GM23338 (cell line): ENCODE measurements at places on chromosomes 7 and 10. TPM values are rescaled to one million over a fixed set of nuclear protein-coding genes. Genes with fewer than 3 reads are reported as not detected.

GRCh38 chr7:21401944-21402343 is 25.9 kb upstream of the SP4 start:
- no peak for DNase-seq

DNA sequence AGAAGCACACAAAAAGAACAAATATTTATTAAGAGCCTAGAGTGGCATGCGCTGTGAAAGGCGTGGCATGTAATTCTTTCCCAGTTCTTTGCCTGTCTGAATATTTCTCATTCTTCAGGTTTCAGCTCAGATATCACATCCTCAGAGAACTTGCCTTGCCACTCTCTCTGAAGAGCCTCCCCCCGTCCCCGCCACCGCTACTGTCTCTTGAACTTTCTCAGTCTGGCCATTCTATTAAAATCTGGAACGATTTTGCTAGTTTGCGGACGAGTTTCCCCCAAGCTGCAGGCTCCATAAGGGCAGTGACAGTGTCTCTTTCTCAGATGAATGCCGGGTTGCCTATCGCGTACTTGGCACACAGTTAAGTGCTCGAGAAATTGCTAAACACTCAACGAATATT is 787 bp upstream of the PLEKHA1 start:
- peak; percentile 11 for DNase-seq

GRCh38 chr7:80608336-80608735 is 30.1 kb upstream of the CD36 start:
- DNase-seq, result no peak

GRCh38 chr10:4609251-4609650 is 216.8 kb upstream of the AKR1E2 start:
- DNase-seq, result no peak

- DNase-seq, result no peak
Measured at GRCh38 chr7:152572101-152572500, 103.8 kb downstream of the XRCC2 start.

- no peak for DNase-seq
Measured at GRCh38 chr7:490461-491291, 29.0 kb downstream of the PDGFA start.

GRCh38 chr7:6268907-6269306 is 3.5 kb downstream of the CYTH3 start:
- DNase-seq, result peak; percentile 51

DNA sequence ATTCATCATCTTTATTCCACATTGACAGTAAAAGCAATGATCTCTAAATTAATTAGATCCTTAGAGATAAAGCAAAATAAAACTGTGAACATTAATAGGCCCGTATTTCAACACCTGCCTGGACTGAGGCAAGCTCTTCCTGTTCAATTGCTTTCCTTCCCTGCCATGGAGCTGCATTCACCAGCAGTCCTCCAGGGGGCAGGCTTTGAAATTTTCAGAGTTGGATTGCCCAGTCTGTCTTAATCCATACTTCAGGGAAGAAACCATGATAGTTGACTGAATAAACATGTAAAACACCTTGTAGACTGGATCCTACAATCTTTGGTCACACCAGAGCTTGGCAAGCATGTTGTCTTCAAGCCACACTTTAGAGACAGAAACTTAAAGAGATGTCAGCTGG is 936.6 kb downstream of the NRG3 start:
- DNase-seq, result peak; percentile 65

GRCh38 chr7:92121681-92122080 is 12.6 kb downstream of the CYP51A1 start:
- DNase-seq, result no peak

- no peak for DNase-seq
Measured at GRCh38 chr7:52537051-52537450, 498.4 kb upstream of the POM121L12 start.

DNA sequence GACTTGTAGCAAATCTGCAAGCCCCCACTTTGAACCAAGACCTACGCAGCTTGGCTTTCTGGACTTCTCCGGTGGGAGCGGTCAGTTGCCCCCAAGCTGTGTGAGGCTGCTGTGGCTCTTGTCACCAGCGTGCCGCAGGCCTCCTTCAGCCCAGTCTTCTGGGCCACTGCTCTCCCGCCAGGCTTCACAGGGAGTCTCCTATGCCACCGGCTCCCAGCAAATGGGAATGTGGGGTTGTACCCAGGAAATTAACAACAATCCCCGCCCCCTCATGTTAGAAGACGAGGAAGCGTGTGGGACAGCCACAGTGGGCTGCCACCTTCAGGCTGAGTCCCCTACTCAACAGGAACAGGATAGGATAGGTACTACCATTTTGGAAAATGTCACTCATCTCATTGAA is 4.2 kb downstream of the WDR86 start:
- no peak for DNase-seq

DNA sequence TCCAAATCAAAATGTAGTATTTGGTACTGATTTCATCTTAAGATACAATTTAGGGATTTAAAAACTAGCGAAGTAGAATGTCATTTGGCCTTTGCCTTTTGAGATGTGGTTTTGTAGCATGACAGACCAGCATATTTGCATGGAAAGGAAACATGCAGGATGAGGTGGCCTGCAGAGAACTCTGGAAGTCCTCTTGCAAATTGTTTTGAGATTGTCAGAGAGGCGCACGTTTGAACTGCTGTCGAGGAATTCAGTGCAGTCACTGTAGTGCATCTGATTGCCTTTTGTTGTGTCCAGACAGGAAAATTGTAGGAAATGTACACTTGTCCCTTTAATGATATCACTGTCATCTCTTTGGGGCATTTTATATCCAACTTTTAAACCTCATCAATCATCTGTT is 136.7 kb downstream of the CELF2 start:
- no peak for DNase-seq

DNA sequence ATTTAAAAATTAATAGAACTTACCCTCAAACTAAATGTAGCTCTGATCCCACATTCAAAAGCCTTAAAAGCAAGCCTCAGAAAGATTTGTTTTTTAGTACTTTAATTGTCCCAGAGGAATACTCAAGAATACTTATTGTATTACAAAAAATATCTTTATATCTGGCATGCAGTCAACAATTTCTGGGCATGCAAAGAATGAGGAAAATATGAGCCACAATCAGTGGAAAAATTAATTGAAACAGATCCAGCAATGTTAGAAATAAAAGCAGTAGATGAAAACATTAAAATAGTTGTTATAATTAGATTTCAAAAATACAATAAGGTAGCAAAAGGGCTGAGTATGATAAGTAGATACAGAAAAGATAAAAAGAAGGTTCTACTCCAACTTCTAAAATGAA is 154.7 kb downstream of the PON1 start:
- DNase-seq, result no peak

The SFMBT2 gene
- 2.7 and 2.9 TPM in 2 replicates for polyA plus RNA-seq

The ODAD2 gene
- 2.6 and 3.4 TPM in 2 replicates for polyA plus RNA-seq

The MYH16 gene
- not detected in 2 replicates for polyA plus RNA-seq

The OR6B1 gene
- not detected in 2 replicates for polyA plus RNA-seq

The DYDC2 gene
- polyA plus RNA-seq, result 9.0 and 10.3 TPM in 2 replicates

The HOXA4 gene
- polyA plus RNA-seq, result not detected in 2 replicates
